ENCODE measurements at places on chromosomes 3 and 15.
A peak's percentile ranks its signal among the peaks of the same experiment; 100 is the strongest.

- DNase-seq = no peak
Measured at GRCh38 chr3:13581485-13582365, 32.8 kb downstream of the FBLN2 start.

- DNase-seq = no peak
Measured at GRCh38 chr3:124777762-124778470, 47.7 kb downstream of the UMPS start.

DNA sequence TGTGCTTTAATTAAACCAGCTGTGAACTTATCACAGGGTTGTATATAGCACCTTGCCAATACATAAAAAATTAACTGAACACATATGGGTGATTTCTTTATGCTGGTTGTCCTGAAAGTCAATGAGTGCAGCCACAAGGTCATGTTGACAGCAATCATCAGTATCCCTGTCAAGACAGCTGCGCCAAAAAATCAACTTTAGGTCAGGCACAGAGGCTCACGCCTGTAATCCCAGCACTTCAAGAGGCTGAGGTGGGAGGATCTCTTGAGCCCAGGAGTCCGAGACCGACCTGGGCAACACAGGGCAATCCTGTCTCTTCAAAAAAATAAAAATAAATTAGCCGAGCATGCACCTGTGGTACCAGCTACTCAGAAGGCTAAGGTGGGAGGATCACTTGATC is 707.3 kb downstream of the SI start:
- no peak for DNase-seq

DNA sequence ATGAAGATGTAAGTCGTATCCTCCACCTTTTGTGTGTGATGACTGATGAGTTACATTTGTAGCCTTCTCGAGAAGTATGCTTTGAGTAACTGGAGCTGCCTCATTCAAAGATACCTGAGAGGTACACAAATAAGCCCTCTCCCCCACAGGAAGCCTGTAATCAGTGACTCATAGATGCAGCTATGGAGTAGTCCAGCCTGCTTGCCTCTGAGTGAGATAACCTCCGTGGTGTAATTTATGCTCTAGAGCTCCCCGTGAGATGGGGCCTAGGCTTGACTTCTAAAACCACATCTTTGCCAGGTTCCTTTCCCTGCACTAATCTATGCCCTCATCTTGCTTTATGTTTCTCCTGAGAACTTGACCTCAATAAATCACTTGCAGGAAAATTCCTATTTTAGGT is 291.7 kb downstream of the SUCLG2 start:
- no peak for DNase-seq

GRCh38 chr3:64651303-64651702 is 36.5 kb downstream of the ADAMTS9 start:
- DNase-seq = no peak

DNA sequence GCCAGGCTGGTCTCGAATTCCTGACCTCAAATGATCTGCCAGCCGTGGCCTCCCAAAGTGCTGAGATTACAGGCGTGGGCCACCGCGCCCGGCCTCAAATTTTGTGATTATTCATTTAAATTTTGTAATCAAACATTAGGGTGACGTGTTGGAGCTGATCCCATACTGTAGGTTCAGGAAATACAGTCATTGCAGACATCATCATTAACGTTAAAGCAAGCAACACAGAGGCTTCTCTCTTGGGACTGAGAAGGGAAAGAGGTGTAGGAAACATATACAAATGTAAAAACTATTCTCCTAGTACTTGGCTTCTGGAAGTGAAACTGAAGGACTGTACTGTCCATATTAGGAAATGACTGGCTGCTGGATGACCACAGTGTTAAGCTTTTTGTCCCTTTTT is 11.1 kb upstream of the ARID3B start:
- DNase-seq = no peak

DNA sequence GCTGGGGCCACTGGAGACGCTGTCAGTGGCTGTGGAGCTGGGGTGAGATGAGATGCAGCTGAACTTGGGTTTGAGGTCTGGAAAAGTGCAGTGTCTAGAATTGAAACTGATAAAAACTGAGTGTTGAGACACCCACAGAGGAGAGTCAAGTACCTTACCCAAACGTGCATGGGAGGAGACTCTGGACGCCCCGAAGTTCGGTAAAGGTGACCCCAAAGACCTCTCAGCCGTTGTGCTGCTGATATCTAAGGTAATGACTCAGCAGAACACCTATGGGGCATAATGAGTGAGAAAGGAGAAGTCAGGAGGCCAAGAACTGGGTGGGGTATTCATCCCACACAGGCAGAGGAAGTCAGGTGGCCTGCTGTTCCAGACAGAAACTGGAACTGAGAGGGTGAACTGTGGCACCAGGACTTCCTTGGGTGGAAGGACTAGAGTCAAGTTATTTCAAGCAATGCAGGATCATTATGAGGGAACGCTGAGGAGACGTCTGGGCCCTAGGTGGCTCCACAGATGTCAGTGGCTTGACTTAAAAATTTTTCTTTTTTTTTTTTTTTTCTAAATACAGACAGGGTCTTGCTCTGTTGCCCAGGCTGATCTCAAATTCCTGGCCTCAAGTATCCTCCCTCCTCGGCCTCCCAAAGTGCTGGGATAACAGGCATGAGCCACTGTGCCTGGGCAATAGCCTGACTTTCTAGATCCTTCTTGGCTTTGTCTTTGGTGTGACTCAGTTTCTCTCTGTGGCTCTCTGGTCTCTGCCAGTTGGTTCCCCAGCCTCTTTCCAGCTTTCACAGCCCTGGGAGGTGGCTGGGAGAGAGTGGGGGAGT is 67.6 kb upstream of the GCNT3 start:
- DNase-seq = no peak

DNA sequence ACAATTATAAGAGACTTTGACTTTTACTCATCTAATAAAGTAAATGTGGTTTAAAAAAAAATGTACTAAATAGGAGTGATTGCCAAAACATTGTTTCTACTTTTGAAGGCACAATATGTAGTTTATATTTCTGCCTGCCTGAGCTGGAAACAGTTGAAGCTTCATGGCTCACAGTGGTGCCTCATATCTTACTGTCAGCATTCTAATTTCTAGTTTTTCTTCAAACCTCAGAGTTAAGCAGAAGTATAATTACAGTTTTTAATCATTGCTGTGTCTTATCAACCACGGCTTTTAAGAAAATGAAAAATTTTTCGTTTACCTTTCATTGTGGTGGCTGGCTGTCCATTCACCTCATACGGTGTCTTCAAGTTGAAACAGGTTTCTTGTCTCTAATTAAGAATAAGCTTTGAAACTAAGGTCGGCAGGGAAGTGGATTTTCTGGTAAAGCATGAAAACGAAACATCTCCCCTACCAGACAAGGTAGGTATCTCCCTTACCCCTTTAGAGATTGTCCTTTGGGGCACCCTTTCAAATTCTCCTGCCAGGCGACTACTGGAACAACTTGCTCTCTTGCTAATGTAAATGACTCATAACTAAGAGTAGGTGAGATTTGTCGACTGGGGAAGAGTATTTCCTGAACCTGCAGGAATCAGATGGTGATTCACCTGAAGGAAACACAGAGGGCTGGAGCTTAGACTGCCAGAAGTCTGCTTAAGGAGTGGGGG is at the start of gene GPR87:
Gene GPR87, minus strand, starts transcription at position 554 of the 725 bp plus-strand sequence. CDS start 16,720 bp downstream, outside the sequence.
- no peak for DNase-seq

- DNase-seq = no peak
Measured at GRCh38 chr3:99999536-99999935, 114.8 kb downstream of the FILIP1L start.

DNA sequence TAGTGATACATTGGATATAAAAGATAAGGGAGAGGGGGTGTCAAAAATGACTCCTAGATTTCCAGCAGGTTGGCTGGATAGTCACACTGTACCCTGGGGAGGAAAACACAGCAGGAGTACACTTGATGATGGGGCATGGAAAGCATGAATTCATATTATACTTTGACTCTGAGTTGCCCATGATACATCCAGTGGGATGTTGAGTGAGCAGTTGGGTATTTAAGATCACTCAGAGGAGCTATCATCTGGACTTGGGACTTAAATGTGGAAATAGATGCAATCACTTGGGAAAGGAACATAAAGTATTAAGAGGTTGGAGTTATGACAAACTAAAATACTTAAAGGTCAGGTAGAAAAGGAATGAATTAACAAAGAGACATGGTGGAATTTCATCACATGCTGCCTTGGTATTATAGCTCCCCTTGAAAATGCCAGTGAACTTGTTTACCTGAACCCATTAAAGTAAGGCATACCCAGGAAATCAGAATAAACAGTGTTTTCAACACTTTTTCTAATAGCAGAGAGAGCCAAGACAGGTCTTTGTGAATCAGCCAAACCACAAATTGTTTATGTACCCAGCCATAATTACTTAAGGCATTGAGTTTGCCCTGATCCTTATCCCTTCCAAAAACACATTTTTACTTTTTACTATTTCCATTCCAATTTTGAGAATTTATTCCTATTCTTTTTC is 49.9 kb upstream of the ABI3BP start:
- DNase-seq = no peak

- no peak for DNase-seq
Measured at GRCh38 chr3:191269289-191270085, 59.7 kb upstream of the CCDC50 start.

DNA sequence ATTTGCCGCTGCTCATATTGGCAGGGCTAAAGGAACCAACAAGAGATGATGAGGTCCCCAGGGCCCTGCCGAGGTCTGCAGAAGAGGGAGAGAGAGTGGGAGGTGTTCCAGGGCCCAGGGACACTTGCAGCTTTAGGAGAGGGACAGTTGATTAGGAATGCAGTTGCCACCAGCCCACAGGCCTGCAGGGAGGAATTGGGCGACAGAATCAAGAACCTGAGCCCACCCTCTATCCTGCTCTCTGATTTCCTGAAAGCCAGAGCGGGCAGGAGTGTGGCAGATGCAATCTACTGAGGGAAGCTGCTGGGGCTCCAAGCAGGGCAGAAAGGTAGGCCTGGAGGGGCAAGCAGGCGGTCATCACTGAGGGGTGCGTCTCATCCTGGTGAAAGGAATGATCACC is 12.1 kb upstream of the PRR23E start:
- DNase-seq = no peak

DNA sequence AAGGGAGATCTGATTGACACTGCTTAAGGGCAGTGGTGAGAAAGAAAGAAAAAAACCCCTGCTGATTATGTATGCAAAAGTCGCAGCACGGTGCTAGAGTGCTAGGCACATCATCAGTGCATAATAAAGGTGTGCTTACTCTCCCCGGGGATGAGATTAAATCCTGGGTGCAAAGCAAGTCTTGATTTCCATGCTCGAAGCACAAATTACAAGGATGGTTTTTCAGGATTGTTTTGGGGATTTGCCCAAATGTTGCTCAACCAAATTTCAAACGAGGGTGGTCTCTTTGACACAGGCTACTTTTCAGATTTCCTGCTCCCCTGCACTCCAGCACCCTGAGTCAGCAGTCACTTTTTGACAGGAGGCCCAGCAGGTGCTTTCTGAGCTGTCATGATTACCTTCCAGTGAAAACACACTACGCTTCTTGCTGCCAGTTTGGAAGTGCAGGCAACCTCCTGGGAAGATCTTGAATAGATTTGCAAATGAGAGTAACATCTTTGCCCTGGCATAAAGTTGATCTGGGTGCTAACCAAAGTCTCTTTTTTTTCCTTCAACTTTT is 167.5 kb upstream of the TRIM42 start:
- no peak for DNase-seq

DNA sequence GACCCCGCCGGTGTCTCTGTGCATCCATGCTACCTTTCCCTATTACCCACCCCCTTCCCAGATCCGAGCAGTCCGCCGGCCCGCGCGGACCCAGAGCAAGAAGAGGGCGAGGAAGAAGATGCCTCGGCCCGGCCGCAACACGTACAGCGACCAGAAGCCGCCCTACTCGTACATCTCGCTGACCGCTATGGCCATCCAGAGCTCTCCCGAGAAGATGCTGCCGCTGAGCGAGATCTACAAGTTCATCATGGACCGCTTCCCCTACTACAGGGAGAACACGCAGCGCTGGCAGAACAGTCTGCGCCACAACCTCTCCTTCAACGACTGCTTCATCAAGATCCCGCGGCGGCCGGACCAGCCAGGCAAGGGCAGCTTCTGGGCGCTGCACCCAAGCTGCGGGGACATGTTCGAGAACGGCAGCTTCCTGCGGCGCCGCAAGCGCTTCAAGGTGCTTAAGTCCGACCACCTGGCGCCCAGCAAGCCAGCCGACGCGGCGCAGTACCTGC is 788 bp downstream of the FOXB1 start:
- no peak for DNase-seq

- no peak for DNase-seq
Measured at GRCh38 chr3:139521816-139522215, 17.7 kb downstream of the RBP1 start.

GRCh38 chr3:33313331-33313730 is 36.1 kb downstream of the FBXL2 start:
- DNase-seq = no peak

DNA sequence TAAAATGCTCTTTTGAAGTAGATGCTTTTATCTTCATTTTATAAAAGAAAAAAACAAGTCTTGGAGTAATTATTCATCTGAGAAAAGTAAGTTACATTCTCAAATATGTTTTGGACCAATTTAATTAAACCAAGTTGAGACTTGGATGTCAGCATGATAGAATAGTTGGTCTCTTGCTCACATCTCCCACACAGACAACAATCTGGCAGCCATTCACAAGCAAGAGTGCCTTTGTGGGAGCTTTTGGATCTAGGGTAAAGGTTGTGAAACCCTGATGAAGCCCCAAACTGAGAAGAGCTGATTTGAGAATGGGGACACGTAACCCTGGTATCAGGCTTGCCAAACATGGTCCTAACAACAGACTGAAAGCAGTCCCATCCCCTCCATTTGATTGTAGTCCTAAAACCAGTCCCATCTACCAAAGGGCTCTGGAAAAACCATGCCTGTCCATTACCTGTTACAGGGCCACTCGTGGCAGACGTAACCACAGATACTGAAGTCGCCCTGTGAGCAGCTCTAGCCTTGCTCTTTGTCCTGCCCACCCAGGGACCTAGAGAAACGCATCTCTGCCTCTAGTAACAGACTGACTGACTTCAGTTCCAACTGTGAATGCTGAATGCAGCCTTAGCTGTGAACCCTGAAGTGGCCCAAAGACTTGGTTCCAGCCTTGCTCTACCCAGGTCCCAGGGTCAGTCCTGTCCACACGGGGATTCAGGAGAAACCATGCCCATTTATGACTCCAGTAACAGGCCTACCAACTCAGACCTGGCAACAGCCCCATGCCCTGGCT is 145.5 kb upstream of the SYNPR start:
- DNase-seq = no peak

DNA sequence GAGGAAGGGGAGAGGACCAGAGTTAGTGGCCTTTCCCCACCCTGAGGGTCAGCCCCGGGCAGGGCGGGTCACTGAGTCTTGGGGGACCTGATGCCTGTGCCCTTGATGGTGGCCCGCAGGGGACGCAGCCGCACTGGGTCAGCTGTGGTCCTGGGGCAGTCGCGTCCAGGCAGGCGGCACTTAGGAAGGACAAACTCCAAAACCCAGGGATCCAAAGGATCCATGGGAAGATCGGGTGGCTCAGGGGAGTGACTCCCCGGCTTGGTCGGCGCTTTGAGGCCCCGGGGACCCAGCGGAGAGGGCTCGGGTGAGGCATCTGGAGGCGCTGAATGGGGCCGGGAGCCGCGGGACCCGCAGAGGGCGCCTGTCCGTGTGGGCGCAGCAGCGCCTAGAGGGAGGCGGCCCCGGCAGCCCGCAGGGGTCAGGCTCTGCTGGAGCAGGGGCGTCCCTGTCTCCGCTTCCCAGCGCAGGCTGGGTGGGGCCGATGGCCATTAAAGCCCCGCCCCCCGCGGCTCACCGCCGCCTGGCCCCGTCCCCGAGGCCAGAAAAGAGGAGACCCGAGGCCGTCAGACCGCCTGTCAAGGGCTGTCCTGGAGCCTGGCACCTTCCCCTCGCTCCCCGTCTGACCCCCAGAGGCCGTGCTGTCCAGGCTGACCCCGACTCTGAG is 17.5 kb downstream of the CIDEC start:
- peak; percentile 95 for DNase-seq

GRCh38 chr3:53940623-53941022 is 49.0 kb upstream of the SELENOK start:
- no peak for DNase-seq

GRCh38 chr3:196198771-196199753 is 12.1 kb downstream of the ZDHHC19 start:
- no peak for DNase-seq

Data from HuH-7.5 (cell line).